ENCODE measurements at places on chromosomes 2 and 18.

DNA sequence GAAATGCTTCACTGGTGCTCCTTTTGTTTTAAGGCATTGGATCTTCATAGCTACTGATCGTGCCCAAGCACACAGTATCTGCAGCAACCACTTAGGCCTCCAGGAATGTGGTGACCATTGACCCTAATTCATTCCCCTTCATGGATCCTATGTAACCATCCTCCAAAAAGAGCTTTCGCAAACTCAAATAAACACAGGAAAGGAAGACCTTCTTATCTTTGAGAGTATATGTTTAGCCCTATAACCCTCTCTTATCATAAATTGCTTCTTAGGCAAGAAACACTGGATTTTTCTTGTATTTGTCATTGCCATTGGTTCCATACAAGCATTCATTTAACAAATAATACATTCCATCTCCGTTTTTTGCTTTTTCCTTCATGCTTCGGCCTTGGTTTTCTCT lies 4.1 kb upstream of the TTR start:
- DNase-seq, result no peak

DNA sequence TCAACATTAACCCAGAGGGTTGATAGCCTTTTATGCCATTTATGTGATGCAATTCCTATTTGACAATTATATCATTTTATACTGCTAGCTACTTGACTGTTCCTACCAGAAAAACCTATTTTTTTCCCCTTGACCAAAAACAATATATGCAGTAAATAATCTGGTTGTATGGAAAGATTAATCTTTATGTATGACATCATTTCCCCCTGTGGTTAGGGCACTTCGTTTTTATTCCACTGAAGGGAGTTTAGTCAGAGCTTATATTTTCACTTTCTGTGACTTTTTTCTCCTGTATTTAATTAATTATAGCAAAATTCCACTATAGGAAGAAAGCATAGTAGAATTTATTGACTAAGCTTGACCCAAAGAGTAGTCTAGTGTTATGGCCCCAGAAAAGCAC lies 107.6 kb downstream of the HAUS1 start:
- no peak for DNase-seq

DNA sequence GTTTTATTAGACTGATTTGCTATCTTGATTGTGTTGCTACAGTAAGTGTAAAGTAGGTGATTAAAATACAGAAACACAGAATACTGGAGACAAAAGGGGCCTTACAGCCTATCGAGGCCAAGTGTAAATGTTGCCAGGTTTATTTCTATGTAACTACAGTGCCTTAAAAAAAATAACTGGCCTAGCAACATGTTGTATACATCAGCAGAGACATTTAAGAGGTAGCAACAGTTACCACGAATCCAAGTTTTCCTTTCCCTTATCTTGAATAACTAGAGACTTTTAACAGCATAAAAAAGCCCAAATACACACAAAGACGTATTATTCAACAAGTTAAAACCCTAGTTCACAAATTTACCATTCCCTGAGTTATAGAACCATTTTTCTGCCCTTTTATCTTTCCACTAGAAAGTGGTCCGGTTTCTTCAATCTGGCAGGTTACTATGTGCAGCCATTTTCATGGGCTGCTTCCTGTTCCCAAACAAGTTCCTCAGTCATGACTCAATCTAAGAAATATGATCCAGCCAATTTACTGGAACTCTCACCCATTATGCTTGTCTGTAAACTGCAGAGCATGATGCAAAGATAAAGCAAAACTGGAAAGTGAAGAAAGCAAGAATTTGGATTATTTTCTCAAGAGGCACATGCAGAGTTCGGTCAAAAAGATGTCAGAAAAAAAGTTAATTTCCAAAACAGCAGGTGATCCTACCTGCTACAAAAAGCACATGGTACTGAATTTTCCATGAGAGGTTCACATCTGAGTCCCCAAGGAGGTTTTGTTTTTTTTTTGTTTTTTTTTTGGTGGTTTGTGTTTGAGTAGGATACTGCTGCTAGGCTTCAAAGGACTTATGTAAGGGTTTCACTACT lies 22.2 kb downstream of the NFE2L2 start:
- DNase-seq, result no peak

DNA sequence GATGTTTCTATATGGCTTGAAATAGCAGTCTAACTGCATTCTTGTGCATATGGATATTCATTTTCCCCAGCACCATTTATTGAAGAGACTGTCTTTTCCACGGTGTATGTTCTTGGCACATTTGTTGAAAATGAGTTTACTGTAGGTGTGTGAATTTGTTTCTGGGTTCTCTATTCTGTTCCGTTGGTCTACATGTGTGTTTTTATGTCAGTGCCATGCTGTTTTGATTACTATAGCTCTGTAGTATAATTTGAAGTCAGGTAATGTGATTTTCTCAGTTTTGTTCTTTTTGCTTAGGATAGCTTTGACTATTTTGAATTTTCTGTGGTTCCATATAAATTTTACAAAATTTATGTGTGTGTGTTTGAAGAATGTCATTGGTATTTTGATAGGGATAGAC lies 201.0 kb downstream of the MBD5 start:
- DNase-seq, result no peak

GRCh38 chr2:112301973-112302372 lies 26.6 kb downstream of the ZC3H6 start:
- no peak for DNase-seq

DNA sequence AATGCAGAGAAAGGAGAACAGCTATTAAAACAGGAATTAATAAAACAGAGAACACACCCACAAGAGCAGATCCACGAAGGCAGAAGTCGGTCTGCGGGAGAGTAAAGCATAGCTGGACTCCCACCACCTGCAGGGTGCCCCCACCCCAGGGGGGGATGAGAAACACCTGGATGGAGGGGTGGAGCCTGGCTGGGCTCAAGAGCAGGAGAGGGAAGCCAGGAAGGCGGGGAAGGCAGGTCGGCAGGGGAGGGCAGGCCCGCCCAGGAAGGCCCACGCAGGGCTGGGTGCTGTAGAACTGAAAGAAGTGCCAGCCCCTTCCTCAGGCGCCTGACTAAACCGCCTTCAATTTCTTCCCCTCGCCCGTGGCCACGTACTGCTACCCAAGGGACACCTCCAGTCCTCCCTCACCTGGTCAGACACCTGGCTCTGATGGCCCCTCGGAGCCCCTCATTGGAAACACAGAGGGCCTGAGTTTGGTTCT lies 175.4 kb downstream of the HDAC4 start:
- DNase-seq, result no peak

DNA sequence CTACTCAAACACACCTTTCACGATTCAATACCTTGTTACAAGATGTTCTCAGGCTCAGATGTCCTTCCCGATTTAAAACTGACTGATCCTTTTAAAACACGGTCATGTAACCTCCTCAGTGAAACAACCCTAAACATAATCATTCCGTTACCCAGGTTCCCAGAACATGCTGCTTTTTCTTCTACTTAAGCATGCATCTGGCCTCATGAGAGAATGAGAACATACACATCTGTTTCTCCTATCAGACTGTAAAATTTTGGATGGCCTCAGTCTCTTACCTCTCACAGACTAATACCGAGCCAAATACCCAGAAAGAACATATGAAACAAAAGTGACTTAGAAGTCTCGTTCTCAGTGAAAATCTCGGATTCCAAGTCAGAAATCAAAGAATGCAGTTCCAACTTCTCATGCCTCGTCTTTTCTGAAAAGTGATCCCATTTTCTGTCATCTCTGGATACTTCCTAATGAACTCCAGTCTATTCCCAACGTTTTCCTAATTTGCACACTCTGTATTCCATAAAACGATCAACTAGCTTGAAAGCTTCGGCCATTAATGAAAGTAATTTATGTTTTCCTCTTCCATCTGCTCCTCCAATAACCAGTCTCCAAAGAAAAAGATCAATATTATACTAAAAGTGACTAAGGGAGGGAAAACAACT lies 919 bp downstream of the SF3B1 start:
- DNase-seq, result no peak

GRCh38 chr2:95297639-95298395 lies 670 bp downstream of the KCNIP3 start:
- no peak for DNase-seq

GRCh38 chr2:222050981-222051380 lies 247.8 kb downstream of the PAX3 start:
- no peak for DNase-seq

- no peak for DNase-seq
Measured at GRCh38 chr2:229620289-229620688, 94.1 kb downstream of the DNER start.

All from activated CD4-positive, alpha-beta T cell treated with anti-CD3 and anti-CD28 coated beads for 4 hours (primary cell).